ENCODE measurements at places on chromosomes 6 and 20. TPM values are rescaled to one million over a fixed set of nuclear protein-coding genes. Genes with fewer than 3 reads are reported as not detected.

DNA sequence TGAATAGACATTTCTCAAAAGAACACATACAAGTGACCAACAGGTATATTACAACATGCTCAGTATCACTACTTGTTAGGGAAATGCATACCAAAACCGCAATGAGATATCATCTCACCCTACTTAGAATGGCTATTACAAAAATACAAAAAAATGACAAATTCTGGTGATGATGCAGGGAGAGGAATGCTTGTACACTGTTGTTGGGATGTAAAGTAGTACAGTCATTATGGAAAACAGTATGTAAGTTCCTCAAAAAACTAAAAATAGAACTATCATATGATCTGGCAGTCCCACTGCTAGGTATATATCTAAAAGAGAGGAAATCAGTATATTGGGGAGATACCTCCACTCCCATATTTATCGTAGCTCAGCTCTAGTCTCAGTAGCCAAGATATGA lies 10.9 kb upstream of the SLC17A5 start:
- H3K36me3 ChIP-seq: no peaks in the 10 kb centered on the region
- no peak overlapping the region for H3K27ac ChIP-seq
- no peak for DNase-seq
- no peak overlapping the region for H3K4me3 ChIP-seq
- H3K4me1 ChIP-seq: no peaks in the 10 kb centered on the region

- H3K4me3 ChIP-seq: no peak overlapping the region
- no peaks in the 10 kb centered on the region for H3K4me1 ChIP-seq
Observed at GRCh38 chr20:40050596-40050995, 638.4 kb downstream of the MAFB start.

ADGRF1 gene
- 0.23 TPM for total RNA-seq

ZSCAN16 gene
- 1.9 TPM for total RNA-seq

DNA sequence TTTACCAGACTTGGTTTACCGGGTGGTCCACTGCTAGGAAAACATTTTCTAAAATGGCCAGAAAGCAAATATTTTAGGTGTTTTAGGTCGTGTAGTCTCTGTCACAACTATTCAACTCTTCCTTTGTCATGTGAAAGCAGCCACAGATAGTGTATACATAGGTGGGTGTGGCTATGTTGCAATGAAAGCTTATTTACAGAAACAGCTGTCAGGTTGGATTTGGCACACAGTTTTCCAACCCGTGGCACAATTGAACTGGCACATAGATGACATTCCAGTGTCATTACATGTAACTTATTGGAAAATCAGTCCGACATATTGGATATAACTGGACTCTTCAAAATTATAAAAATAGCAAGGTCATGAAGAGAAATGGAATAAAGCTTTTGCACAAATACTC lies 68.9 kb upstream of the KCNQ5 start:
- no peaks in the 10 kb centered on the region for H3K4me1 ChIP-seq
- no peak for DNase-seq
- no peaks in the 10 kb centered on the region for H3K27me3 ChIP-seq
- no peaks in the 10 kb centered on the region for H3K36me3 ChIP-seq
- H3K27ac ChIP-seq: no peak overlapping the region

- H3K27ac ChIP-seq: no peak overlapping the region
- H3K4me3 ChIP-seq: no peak overlapping the region
- no peaks in the 10 kb centered on the region for H3K4me1 ChIP-seq
- H3K27me3 ChIP-seq: no peaks in the 10 kb centered on the region
- no peaks in the 10 kb centered on the region for H3K36me3 ChIP-seq
- DNase-seq: no peak
Observed at GRCh38 chr6:45742591-45742990, 273.1 kb downstream of the CLIC5 start.

DNA sequence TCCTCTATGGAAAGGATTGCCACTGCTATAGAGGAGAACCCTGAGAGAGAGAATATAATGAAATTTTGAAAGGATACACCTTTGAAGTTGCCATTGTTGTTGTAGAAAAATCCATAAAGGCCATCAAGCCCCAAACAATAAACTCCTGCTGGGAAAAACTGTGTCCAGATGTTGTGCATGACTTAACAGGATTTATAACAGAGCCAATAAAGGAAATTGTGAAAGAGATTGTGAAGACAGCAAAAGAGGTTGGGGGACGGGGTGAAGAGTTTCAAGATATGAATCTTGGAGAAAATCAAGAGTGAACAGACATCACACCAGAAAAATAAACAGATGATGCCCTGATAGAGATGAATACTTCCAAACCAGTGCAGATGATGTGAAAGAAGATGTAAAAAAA lies 396.4 kb downstream of the BCKDHB start:
- no peaks in the 10 kb centered on the region for H3K27me3 ChIP-seq
- no peaks in the 10 kb centered on the region for H3K36me3 ChIP-seq
- no peak for DNase-seq

COL20A1 gene
- not detected for total RNA-seq

GRCh38 chr6:162448294-162448693 lies 279.3 kb downstream of the PRKN start:
- DNase-seq: no peak
- no peaks in the 10 kb centered on the region for H3K27me3 ChIP-seq
- H3K36me3 ChIP-seq: no peaks in the 10 kb centered on the region
- H3K27ac ChIP-seq: no peak overlapping the region
- H3K4me3 ChIP-seq: no peak overlapping the region
- no peaks in the 10 kb centered on the region for H3K4me1 ChIP-seq

DNA sequence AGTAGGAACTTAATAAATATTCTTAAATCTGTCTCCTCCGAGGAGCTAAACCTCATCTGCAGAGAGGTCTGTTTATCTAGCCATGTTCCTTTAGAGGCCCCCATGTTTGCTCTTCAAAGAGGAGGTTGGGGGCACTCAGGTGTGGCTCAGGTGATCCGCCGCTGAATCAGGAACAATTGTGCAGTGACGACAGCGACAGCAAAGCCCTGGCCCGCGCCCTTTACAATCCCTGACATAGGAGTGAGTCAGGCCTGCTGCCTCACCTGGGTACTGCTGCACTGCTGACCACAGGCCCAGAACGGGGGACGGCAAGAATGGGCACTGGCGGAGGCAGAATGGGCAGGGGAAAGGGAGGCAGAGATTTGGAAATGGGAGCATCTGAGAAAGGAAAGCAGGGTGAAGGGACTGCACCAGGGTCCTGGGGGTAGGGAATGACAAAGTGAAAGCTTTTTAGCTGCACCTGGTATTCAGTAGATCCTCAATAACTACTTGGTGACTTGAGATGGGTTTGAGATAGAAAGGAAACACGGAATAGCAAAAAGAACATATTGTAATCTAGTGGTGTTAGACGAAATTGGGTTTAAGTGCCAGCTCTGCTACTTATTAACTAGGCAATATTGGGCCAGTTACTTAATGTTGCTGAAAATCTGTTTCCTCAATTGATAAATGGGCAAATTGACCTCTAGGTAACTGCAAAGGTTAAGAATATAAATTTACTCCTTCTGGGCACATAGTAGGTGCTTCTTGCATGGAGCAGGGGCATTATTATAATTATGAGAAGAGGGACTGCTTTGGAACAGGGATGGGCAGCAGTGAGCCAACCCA lies 5.4 kb upstream of the IER3 start:
- H3K27ac ChIP-seq: no peak overlapping the region
- H3K27me3 ChIP-seq: no peaks in the 10 kb centered on the region
- no peak overlapping the region for H3K4me3 ChIP-seq
- no peaks in the 10 kb centered on the region for H3K36me3 ChIP-seq

DNA sequence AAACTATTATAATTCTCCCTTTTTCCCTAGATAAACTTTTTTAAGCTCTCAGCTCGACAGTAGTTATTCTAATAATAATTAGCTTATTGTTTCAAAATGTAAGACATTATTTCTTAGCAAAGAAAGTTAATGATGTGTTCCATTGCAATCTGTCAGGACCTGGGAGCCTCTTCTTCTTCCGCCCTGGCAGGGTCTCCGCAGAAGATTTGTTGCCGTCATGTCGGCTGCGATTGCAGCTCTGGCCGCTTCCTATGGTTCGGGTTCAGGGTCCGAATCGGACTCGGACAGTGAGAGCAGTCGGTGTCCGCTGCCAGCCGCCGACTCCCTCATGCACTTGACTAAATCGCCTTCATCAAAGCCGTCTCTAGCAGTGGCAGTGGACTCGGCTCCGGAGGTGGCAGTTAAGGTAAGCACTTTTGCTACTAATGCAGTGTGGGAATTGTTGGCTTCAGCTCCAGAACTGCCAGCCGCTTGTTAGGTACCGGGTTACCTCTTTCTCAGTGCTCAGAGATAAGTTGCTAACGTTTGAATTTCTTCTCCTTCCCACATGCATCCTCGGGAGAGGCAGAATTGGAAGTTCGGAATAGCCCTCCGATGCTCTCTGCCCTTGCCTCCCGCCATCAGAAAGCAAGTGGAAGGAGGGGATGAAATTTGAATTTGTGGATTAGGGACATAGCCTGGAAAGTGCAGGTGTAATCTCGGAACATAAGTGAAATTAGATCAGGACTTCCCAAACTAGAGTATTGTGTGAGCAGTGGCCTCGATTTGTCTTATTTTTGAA lies at the start of gene CDC40:
Gene CDC40, plus strand, starts transcription at position 200 of the 781 bp plus-strand sequence. Its CDS starts 18 bp downstream, at position 218.
- DNase-seq: peak; percentile 77
- no peaks in the 10 kb centered on the region for H3K36me3 ChIP-seq
- H3K27me3 ChIP-seq: no peaks in the 10 kb centered on the region

CST2 gene
- total RNA-seq: not detected

TREML1 gene
- total RNA-seq: not detected

OXT gene
- 0.67 TPM for total RNA-seq

DNA sequence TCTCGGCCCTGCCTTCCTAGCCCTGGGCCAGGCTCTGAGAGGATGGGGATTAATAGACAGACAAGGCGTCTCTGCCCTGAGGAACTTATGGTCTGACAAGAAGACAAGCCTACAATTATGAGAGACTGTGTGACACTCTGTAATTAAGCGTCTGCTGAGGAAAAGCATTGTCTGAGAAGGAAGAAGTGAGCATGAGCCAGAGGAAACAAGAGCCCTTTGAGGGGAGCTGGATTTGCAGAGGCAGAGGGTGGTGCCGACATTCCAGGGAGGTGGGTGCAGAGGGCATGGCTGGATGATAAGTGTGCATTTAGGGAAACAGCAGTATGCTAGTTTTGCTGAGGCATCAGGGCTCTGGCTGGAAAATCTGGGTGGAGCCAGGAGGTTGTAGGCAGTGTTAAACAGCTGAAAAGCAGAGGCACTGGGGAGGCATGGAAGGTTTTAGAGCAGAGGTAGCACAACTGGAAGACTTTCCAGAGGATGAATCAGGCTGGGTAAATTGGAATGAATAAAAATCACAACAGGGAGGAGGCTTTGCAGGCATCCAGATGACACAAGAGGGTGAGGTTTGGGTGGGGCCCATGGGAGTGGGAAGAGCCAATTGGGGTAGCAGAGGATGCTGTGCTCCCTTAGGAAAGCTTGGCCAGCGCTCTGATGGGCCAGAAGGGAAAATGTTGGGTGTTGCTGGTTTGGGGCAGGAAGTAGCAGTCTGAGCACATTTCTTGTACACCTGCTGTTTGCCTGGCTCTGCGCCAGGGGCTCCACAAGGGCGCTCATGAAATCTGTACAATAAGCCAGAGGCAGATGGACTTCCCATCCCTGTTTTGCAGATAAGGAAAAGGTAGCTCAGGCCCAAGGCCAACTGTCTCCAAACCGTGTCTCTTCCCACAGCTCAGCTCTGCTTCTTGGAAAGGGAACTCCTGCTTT lies 74.0 kb upstream of the MYL9 start:
- H3K4me3 ChIP-seq: no peak overlapping the region
- DNase-seq: peak; percentile 68
- peak overlapping the region; percentile 96 for H3K27ac ChIP-seq
- H3K36me3 ChIP-seq: no peaks in the 10 kb centered on the region
- H3K4me1 ChIP-seq: peaks cover 16% of the 10 kb centered on the region
- H3K27me3 ChIP-seq: no peaks in the 10 kb centered on the region

DNA sequence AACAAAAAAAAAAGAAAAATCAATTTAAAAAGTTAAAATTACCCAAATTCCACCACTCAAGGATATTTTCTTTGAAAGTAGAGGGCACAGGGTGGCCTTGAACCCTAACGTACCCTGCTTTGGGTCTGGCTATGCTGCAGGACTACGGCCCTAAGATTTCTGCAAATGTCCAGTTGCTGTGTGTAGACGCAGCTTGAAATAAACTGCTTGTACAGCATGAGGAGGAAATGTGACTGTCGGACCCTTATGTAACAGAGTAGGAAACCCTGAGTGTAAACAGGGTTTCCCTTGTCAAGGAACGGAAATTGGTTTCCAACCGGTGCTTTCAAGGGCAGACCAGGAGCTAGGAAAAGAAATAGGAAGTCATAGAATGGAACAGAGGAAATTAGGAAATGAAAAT lies 60.7 kb upstream of the SHLD1 start:
- peaks cover 4% of the 10 kb centered on the region for H3K4me1 ChIP-seq
- DNase-seq: no peak
- no peak overlapping the region for H3K27ac ChIP-seq
- H3K4me3 ChIP-seq: no peak overlapping the region
- H3K27me3 ChIP-seq: no peaks in the 10 kb centered on the region

DNA sequence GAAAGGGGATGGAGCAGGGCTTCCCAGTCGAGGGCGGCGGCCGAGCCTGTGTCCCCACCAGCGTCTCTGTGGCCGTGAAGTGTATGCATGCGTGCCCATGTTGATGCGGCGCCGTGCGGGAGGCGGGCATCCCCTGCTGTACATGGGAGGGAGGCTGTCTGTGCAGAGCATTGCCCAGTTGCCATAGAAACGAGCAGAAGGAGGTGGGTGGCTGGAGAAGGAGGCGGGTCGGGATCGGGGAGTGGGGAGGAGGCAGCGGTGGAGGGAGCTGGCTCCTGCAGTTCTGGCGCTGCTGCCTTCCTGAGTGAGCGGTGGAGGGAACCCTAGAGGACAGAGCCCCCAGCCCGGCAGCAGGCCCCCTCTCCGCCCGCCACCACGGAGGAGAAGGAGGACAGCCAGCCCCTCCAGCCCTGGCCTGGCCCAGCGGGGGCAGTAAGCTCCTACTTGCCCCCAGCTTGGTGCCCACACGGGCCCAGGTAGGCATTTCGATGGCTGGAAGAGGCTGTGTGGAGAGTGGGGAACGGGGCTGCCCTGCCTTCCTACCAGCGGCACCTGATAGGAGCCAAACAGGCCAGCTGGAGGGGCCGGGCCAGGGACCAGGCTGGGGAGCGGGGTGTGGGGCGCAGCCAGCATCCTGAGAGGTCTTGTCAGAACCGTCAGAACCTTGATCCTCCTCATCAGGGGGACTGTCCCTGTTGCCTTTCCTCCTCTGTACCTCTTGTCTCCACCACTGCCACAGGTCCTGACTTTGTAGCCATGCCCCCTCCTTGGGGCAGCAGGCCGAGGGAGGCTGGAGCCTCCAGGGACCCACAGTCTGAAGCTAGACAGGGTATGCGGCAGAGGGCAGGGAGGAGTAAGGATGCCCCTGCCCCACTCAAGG lies 41.3 kb downstream of the SPDEF start:
- no peak for DNase-seq
- H3K4me3 ChIP-seq: no peak overlapping the region
- H3K27me3 ChIP-seq: no peaks in the 10 kb centered on the region
- H3K4me1 ChIP-seq: no peaks in the 10 kb centered on the region
- H3K27ac ChIP-seq: no peak overlapping the region
- H3K36me3 ChIP-seq: no peaks in the 10 kb centered on the region

C20orf204 gene
- total RNA-seq: 0.69 TPM

DNA sequence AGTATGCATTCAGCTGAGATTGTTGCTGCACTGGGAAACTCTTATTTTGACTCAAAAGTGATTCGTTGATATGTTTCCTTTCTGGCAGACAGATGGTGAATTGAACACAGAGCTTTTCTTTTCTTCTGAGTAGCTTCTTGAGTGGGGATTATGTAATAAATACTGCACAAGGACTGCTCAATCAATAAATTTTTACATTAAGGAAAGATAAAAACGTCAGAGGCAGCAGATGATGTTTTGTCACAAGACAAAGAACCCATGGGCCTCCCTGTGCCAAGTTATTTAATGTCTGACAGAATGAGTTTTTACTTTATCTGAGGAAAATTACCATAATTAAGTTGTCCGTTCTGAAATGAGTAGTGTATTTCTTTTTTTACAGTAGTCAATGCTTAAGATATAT lies 460.3 kb downstream of the UTRN start:
- no peak overlapping the region for H3K27ac ChIP-seq
- DNase-seq: no peak
- peaks cover 8% of the 10 kb centered on the region for H3K36me3 ChIP-seq
- no peak overlapping the region for H3K4me3 ChIP-seq

TREM1 gene
- 0.38 TPM for total RNA-seq
